ENCODE measurements at places on chromosomes 5 and 9. TPM values are rescaled to one million over a fixed set of nuclear protein-coding genes. Genes with fewer than 3 reads are reported as not detected.

Gene ALDH1A1
- 17.7 TPM for total RNA-seq

Gene MRPS30
- 66.6 TPM for total RNA-seq

- H3K27ac ChIP-seq, result no peak overlapping the region
- no peak for DNase-seq
- H3K4me1 ChIP-seq, result no peaks in the 10 kb centered on the region
- no peaks in the 10 kb centered on the region for H3K36me3 ChIP-seq
- no peaks in the 10 kb centered on the region for H3K27me3 ChIP-seq
These were observed 35.4 kb downstream of the GNG10 start for GRCh38 chr9:111696796-111697195.

Gene GRM6
- not detected for total RNA-seq

Measured in Calu3 (cell line).